ENCODE measurements at places on chromosomes 16 and 17.

GRCh38 chr16:28538733-28539596, at the start of gene NUPR1:
NUPR1 (minus strand) TSS chr16:28538974; CDS start chr16:28538907, 67 bp downstream.
- DNase-seq = peak; percentile 99

DNA sequence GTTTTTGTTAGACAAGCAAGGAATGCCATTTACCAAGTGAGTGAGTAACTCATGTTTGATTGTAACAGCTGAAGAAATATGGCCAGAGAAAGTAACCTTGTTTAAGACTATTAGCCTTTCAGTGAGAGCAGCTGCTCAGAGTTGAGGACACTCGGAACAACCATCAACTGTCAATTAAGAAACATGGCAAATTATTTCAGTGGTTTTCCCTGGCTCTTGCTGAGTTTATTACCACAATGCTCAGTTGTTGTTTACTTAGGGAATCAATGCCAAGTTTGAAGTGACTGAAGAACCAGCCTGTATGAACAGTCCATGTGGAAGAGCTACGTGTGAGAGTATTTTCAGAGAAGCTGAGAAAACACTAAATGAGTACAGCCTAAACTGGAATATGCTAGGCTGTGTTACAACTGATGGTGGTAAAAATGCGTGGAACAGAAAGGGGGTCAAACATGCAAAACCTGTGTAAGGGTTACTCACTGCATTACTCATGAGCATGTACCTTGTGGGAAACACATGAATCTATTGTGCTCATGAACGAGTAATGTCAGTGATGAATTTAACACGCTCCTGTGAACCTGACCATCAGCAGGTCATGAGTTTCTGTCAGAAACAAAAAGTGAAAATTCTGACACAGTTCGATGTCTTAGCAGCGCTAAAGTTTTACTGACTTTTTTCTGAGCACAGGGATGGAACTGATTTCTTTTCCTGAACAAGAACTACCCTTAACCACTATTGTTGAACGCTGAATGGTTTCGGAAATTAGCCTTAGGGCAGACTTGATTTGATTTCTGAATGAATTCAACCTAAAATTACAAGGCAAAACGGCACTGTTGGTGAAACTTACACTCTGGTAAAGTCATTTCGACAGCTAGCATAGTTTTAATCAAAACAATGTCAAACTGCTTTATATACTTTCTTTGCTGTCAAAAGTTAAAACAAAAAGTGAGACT, 33.5 kb downstream of the GNA13 start:
- peak; percentile 65 for DNase-seq

GRCh38 chr16:81276323-81276722, 37.8 kb downstream of the BCO1 start:
- no peak for DNase-seq

- DNase-seq = no peak
These were observed 4.1 kb upstream of the SLC25A10 start for GRCh38 chr17:81707725-81708646.

GRCh38 chr17:64296246-64296645, 33.2 kb upstream of the TEX2 start:
- no peak for DNase-seq

- peak; percentile 23 for DNase-seq
These were observed 9.0 kb upstream of the C16orf95 start for GRCh38 chr16:87326151-87326571.

- peak; percentile 92 for DNase-seq
These were observed 81.2 kb downstream of the KCNJ12 start for GRCh38 chr17:21457051-21458026.

DNA sequence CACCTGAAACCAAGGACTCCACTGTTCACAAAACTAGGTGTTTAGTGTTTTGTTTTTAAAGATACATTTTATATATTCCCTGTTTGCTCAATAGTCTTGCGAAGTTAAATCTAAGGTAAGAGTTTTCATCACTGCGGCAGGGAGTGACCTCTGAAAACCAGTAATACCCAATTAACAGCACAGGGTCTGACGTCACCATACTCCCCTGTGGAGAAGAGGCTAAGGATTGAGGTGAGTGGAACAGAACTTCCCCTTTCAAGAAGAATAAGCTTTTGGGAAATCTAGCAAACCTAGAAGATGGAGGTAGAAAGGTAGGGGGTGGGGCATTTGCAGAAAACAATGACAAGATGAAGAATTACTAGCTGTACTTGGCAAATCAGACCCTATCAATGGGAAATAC, 120.7 kb downstream of the CDH8 start:
- no peak for DNase-seq

DNA sequence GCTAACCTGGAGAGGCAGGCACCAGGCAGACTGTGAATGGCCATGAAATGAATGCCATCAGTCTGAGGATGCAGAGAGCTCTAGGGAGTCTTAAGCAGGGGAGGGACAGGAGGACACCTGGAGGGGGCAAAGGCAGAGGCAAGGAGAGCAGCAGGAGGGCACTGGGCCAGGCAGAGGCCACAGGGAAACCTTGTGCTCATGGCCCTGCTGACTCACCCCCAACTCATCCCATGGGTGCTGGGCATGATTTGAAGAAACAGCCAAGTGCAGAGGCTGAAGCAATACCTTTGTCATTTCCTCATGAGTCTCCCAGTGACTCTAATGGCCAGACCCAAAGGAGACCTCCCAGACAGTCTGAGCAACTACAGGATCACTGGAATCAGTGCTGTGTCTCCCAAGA, 141.4 kb downstream of the TMEM132E start:
- peak; percentile 19 for DNase-seq

DNA sequence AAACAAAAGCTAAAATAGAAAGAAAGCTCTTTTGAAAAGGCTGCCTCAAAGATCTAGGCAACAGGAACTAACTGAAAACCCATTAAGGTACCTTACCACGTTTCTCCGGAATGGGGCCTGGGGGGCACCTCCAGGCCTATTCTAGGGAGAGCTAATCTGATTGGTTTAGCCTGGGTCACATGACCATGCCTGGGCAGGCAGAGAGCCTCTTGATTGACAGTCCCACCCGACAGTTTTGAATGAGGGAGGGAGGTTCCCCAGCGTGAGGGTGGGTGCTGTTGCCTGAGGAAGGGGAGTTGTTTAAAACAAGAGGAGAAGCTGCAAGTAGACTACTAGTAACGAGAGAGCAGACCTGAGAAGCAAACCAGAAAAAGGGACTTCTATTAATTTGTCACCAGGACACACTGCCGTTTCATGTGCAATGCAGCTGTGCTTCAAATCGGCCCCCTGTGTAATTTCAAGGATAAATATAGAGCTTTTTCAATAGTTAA, 143.4 kb upstream of the HS3ST2 start:
- DNase-seq = peak; percentile 22

DNA sequence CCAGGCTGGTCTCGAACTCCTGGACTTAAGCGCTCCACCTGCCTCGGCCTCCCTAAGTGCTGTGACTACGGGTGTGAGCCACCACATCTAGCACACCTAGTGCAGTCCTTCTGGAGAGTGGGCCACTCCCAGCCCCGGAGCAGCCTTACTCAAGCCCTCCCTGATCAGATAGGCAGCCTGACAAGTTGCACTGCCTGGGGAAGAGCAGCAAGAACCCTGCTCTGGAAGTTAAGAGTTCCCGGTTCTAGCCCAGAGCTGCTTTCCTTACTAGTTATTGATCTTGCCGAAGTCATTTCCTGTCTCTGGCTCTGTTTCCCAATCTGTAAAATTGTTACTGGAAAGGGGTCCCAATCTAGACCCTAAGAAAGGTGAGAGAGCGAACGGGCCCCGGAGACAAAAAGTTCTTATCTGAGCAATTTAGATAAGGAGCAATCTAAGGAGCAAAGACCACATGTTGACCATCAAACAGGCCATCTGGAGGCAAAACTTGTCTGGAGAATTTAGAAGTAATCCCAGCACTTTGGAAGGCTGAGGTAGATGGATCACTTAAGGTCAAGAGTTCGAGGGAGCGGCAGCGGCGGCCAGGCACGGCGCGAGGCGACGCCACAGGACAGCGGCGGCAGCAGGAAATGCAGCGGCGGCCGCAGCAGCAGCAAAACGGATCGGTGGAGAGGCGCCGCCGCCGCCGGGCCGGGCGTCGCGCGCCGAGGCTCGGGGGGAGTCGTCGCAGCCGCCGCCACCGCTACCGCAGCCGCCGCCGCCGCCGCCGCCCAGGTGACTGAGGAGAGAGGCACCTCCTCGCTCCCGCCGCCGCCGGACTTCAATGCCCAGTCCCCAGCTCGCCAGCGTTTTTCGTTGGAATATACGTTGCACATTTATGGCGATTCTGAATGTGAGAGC, 4.3 kb upstream of the NAGLU start:
- DNase-seq = peak; percentile 64

DNA sequence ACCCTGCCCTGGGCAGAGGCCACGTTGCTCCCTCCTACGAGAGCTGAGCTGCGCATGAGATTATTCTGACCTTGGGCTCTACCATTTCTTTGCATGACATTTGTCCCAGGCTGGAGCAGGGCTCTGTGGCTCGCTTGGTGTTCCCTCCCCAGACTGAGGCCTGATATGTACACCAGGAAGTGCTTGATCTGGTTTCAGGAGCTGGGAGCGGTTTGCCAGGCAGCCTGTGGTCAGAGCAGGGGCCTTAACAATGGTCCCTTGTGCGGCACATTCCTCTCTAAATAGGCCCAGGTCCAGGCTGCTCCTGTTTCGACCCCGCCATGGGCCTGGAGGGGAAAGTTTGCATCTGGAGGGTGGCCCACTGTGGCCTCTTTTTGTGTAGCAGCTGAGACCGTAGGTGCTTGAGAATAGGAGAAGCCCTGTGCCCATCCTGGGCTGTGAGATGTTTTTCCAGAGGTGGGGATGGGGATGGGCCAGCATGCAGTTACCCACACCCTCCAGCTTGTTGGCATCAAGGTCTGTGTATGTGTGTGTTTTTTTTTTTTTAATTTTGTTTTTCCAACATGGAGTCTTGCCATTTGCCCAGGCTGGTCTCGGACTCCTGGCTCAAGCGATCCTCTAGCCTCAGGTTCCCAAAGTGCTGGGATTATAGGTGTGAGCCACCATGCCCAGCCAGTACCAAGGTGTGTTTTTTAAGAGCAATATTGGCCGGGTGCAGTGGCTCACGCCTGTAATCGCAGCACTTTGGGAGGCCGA, 253.9 kb downstream of the SEC14L1 start:
- no peak for DNase-seq

GRCh38 chr16:68921637-68922036, 78.3 kb downstream of the TANGO6 start:
- peak; percentile 16 for DNase-seq

Data from EH (cell line).